ENCODE measurements at places on chromosomes 2 and 18.
A peak's percentile ranks its signal among the peaks of the same experiment; 100 is the strongest.

DNA sequence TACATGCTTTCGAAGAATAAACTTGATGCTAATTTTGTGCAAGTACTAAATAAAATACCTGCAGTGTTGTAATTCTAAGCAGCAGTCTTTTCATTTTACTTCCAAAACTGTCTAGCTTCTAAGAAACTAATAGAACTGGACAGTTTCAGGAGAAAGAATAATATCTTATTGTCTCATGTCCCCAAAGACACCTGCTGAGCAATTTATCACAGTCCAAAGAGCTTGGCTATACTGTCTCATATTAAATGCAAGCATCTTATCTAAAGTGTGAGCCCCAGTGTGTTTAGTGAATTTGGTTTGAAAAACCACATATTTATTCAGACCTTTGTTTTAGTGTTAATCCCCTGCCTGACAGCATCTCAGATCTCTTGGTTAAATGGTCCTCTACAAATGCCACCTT, 374.3 kb downstream of the TMX3 start:
- no peaks in the 10 kb centered on the region for H3K27me3 ChIP-seq
- no peak overlapping the region for H3K4me3 ChIP-seq
- H3K27ac ChIP-seq = no peak overlapping the region
- DNase-seq = no peak
- H3K4me1 ChIP-seq = no peaks in the 10 kb centered on the region

DNA sequence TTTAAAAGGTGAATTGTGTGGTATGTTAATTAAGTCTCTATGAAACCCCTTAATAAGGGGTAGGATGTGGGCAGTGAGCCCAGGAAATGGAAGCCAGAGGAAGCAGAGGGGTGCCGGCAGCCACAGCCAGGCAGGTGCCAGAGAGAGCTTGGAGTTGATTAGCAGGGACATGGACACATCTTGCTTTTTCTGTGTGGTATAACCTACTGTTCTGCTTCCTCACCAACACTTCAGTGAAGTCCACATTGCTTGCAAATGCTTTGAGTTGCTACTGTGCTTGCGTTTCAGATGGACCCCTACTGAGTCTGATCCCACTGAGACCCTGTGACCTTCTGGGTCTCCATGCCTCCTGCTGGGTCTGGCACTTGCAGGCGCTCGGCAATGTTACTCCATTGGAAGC, 30.3 kb upstream of the ARHGEF4 start:
- H3K36me3 ChIP-seq = no peaks in the 10 kb centered on the region
- DNase-seq = no peak
- no peak overlapping the region for H3K4me3 ChIP-seq
- no peak overlapping the region for H3K27ac ChIP-seq

GRCh38 chr18:63956755-63957154, 7.7 kb downstream of the HMSD start:
- no peak for DNase-seq
- no peaks in the 10 kb centered on the region for H3K4me1 ChIP-seq
- no peak overlapping the region for H3K27ac ChIP-seq
- H3K27me3 ChIP-seq = peaks cover 3% of the 10 kb centered on the region
- peaks cover 2% of the 10 kb centered on the region for H3K36me3 ChIP-seq

GRCh38 chr2:83282841-83283240, 1176.2 kb downstream of the SUCLG1 start:
- no peaks in the 10 kb centered on the region for H3K27me3 ChIP-seq
- H3K36me3 ChIP-seq = no peaks in the 10 kb centered on the region
- no peaks in the 10 kb centered on the region for H3K4me1 ChIP-seq

GRCh38 chr2:72915907-72916742, 1.2 kb upstream of the EMX1 start:
- peak overlapping the region; percentile 42 for H3K4me3 ChIP-seq
- H3K36me3 ChIP-seq = no peaks in the 10 kb centered on the region
- H3K27ac ChIP-seq = no peak overlapping the region

- peaks cover 87% of the 10 kb centered on the region for H3K27me3 ChIP-seq
- H3K4me1 ChIP-seq = peaks cover 11% of the 10 kb centered on the region
- H3K4me3 ChIP-seq = no peak overlapping the region
- H3K27ac ChIP-seq = no peak overlapping the region
- DNase-seq = no peak
Measured at GRCh38 chr2:44801841-44802776, 139.4 kb upstream of the SIX3 start.

DNA sequence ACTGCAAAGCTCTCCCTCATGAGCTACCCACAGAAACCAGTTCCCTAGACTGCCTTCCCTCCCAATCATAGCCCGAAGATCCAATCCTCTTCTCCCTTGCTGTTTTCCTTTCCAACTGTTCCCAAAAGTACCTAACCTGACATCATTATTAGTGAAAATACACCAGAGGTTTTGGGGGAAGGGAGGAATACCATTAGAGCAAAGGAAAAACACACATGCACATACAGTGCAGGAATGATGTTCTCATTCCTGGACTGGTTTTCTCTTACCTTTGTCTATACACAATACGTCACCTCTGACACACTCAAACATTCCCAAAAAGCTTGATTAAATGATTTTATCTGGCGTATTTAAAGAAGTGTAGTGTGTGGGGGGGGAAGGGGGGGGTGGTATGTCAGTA, 46.2 kb downstream of the IKZF2 start:
- peak overlapping the region; percentile 10 for H3K27ac ChIP-seq
- H3K36me3 ChIP-seq = peaks cover 8% of the 10 kb centered on the region
- peaks cover 12% of the 10 kb centered on the region for H3K27me3 ChIP-seq
- H3K4me3 ChIP-seq = peak overlapping the region; percentile 9
- DNase-seq = no peak
- peaks cover 29% of the 10 kb centered on the region for H3K4me1 ChIP-seq

- no peaks in the 10 kb centered on the region for H3K4me1 ChIP-seq
- no peak overlapping the region for H3K4me3 ChIP-seq
- no peak for DNase-seq
Measured at GRCh38 chr2:216402751-216403150, 9.5 kb upstream of the SMARCAL1 start.

DNA sequence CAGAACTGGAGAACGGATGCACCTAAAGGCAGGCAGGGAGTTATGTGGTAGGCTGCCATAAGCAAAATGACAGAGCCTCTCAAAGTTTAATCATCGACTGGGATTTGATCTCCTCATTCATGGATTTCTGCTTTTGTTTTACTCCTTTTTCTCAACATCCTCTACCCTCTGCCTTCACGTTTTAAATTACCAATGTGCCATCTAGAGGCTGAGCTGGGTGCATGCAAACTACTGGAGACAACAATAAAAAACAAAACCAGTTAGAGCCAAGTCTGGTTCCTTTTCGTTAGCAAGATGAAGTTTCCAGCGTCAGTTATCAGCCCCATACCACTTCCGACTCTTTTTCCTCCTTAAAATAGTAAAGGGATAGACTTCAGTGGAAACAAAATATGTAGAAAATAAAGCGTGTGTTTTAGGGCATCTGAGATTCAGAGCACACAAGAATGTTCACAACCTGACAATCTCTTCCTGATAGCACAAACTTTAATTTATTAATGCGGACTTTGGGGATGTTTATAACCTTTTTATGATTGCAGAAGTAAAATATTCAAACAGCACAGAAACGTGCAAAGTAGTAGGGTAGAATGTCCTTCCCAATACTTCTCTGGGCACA, 117.0 kb downstream of the LAMA1 start:
- no peaks in the 10 kb centered on the region for H3K36me3 ChIP-seq
- no peak for DNase-seq
- H3K4me1 ChIP-seq = no peaks in the 10 kb centered on the region
- no peak overlapping the region for H3K4me3 ChIP-seq
- H3K27me3 ChIP-seq = no peaks in the 10 kb centered on the region

All from T-helper 2 cell treated with Interferon-gamma antibody and Interleukin-4, amounts not matched to agents 5 μg/mL and 100 μg/mL, for 36 hours (primary cell).